ENCODE measurements at places on chromosomes 3 and 15.

DNA sequence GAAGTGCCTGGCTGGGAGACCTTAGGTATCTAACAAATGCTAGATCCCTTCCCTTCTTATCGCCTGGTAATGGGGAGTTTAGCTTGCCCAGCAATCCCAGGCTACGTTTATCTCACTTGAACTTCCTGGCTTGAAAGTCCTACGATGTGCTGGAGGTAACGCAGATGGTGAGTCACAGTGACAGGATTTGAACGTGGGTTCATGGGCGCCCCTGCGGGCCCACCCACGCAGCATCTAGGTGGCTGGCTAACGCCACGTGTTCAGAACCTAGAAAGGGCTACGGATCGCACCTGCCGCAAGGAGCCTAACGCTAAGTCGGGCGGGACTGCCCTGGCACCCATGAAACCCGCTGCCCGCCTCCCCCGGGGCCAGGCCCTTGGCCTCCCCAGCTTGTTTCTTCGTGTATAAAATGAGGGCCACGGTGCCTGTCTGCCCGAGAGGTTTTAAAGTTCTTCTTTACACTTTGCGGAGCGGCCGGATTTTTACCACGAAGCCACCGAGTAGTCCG lies 600 bp upstream of the USP3 start:
- peak; percentile 81 for DNase-seq

DNA sequence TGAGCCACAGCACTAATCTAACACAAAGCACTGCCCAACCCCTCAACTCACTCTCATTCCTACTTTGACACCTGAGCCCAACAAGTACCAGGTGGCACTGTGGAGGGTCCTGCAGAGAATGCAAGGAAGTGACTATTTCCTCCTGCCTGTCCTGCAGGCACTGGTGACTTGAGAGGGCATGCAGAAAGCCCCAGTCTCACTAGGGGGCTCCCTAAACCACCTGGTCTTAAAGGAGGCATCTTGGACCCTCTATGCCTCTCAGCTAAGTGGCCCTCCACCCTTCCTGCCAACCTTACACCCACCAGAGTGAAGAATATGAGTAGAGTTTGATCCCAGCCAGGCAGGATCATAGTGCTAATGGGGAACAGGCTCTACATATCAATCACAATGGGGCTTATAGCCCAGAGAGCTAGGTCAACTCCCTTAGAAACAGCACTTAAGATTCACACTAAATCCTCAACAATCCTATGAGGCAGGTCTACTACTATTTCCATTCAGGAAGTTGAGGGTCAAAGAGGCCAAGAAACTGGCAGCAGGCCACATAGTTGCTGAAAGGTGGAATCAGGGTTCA lies 15.2 kb downstream of the TRAIP start:
- no peak for DNase-seq

DNA sequence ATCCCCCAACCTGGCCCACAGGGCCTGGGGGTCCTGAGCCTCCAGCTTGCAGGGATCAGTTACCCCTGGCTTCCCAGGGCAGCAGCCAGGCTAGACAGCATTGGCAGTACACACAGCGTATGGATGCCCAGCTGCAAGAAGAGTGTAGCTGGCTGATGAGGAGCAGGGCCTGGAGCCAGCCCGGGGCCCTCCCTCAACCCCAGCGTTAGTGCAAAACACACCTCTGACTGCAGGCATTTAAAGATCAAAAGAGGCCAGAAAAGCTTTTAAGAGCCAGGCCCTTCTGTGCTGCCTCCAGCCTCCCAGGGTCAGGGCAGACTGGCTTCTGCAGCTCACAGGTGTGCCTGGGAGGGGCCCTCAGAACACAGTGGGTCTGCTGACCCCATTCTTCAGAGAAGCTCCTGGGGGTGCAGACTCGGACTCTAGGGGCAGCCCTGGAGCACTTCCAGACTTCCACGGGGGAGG lies 110.6 kb downstream of the ETFA start:
- no peak for DNase-seq

DNA sequence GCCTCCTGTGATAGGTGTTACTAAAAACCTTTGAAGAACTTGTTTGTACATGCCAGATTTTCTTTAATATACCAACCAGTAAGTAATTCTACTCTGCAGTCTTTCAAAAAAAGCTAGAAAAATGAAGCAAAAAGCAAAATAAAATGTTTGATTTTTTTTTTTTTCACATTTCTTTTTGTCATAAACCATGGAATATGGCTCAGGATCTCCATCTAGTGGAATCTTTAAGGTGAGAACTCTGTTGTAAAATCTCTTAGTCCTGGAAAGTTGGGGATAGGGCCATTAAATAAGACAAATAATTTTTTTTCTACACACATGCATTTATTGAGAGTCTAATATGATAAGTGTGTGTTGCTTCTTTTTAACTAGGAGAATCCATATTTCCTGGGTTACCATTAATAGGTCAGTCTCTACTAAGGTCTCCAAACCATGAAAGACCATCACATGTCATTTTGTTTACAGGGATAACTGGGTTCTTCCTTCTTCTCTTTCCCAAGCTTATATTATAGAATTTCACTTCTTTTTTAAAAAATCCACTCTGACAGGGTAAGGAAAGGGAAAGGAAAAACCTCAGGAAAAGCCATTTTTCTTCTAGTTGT lies 84.6 kb downstream of the SLC9A9 start:
- DNase-seq: no peak

Measured in SW 1271 (cell line).